ENCODE measurements at places on chromosomes 11 and 22.

- no peak for DNase-seq
Observed at GRCh38 chr22:19419086-19419463, 12.5 kb downstream of the HIRA start.

DNA sequence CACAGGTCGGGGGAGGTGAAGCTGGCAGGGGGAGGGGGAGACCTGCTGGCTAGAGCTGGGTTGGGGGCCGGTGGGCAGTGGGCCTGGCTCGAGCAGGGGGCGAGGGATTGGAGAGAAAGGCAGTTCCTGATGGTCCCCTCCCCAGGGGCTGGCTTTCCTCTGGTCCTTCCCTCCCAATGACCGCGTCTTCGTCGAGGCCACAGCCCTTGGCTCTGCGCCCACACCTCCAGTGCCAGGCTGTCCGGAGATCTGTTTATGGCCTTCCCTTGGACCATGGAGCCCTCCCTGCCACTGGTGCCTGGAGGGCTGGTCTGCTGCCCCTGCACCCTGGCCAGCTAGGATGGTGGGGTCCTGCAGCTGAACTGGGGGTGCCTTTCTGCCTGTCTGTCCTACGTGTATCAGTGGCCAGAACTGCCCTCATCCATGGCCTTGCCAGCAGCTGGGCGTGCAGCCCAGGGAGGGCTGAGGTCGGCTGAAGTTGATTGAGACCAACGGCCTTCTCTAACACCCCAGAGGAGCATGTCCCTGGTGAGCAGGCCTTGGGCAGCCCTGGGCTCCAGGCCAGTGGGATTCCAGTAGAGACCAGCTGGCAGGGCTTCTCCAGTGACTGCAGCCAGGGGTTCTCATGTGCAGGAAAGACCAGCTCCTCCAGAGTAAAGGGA is 12.3 kb downstream of the TANGO2 start:
- DNase-seq, result no peak

GRCh38 chr11:26936109-26936508 is 57.8 kb upstream of the FIBIN start:
- DNase-seq, result no peak

DNA sequence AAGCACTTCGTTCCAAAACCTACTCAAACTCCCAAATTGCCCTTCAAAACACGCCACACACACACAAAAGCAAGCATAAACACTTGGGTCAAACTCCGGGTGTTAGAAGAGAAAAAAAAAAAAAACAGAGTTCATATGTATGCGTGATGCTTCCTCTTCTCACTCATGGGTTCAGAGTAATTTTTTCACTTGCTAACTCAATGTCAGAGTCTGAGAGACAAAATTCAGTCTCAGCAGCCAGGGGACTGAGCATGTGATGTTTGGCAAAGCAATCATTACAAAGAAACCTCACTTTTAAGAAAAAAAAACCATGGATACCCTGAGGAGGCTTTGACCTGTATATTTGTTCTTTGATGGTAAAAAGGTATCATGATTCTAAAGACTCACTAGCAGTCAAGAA is 461.7 kb downstream of the NTM start:
- DNase-seq, result no peak

DNA sequence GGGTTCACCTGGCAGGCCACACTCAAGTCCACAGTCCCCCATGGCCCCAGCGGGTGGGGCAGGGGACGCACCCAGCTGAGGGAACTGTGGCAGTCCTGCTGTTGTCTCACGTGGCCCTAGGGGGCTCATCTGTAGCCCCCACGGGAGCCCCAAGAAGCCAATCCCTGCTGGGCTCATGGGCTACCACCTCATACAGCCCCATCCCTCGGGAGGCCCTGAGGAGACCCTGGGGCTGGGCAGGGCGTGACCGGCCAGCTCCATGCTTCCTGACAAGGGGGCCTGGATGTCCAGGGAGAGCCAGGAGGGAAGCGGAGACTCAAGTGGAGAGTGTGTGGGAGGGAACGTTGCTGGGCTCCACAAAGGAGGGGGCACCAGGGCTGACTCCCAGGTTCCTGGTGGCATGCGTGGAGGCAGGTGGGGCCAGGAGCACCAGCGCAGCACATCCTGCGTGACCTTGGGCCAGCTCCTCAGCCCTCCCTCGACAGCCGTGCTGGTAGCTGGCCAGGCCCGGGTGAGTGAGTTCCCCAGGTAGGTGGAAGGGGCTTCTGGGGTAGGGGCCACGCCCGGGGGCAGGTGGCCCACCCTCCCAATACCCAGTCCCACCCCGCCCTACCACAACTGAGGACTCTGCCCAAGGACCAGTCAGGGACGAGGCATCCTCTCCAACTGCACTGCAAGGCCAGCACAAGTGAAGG is 7.9 kb downstream of the RTN4R start:
- DNase-seq, result no peak

DNA sequence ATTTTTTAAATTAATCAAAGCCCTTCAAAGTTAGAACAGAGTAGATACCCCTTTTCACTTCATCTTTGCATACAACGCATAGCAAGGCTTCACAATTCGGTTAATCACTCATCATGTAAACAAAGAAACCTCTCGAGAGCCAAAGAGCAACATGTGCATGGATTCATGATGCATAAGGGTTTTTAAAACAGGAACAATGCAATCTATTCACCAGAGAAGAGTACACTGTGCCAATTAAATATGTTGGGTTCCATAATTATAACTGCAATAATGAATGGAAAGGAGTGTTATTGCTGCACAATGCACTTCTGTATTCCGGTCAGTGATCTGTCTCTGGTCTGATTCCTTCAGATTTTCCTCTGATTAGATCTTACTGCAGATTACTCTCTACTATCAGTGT is 45.3 kb downstream of the CADM1 start:
- DNase-seq, result no peak

DNA sequence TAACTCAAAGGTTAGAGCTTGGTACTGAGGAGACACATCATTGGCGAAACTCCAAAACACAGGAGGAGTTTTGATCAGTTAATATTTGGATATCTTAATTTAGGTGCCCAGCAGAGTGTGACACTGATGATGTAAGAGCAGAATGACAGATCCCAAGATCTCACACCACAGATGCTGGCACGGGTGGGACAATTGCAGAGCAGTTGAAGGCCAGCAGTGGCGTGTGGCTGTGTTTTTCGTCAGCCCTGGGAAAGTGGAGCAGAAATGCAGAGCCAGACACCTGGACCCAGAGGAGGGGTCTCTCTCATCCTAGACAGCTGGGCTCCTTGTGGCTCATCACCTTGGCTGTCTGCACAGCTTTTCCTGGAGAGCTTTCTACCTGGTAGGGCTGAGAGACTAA is 59.7 kb upstream of the CTTN start:
- DNase-seq, result peak; percentile 9

- peak; percentile 73 for DNase-seq
Observed at GRCh38 chr22:36369922-36370791, 17.6 kb downstream of the MYH9 start.

- peak; percentile 75 for DNase-seq
Observed at GRCh38 chr11:115126515-115127208, 377.6 kb downstream of the CADM1 start.

DNA sequence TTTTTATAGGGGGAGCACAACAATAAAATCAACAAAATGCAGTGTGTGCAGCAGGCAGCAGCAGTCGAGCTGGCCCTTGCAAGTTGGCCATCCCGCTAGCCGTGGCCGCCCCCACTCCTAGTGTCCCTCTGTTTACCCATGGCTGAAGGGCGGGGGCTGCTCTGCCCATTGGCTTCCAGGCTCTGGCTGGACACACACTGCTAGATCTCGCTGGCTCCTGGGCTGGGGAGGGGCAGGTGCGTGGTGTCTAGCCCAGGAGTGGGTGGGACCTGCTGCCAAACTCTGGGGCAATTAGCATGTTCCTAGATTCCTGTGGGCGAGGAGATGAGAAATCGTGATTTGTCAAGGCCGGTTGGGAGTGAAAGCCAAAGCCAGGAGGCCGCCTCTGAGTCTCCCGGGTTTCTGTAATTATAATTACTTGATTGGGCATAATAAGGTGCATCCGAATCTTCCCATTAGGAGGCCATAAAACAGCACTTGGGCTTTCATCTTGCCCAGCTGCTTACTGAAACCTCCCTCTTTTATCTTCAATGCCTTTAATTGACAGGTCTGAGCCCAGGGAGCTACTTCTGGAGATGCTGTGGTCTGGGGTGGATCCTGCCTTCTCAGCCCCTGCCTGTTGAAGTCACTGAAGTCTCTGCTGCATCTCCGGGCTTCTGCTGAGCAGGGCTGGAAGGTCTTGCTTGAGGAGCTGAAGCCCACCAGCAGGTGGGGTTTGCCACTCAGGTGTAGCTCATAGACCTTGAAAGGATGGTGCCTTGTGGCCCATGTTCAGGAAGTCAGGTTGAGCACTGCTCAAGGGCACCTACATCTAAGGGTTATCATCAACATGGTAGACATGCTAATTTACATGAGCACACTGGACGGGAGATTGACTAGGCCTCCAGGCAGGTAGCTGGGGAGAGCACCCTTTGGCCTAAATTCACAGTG is 44.5 kb upstream of the DKK3 start:
- DNase-seq, result no peak

DNA sequence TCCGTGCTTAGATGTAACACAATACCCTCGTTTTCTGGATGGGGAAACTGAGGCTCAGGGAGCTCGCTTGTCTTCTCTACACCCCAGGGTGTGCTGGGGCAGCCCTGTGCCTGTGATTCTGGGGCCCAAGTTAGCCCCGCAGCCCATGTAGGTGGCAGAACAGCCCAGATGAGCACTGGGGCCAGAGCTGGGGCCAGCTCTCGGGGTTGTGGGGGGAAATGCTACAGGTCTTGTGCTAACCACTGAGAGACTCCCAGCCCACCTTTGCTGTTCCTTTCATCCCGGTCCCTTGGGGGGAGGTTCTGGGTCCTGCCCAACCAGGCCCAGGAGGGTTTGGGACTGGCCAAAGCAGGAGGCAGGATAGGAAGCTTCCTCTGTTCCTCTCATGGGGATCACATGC is 13.5 kb downstream of the MYEOV start:
- no peak for DNase-seq

DNA sequence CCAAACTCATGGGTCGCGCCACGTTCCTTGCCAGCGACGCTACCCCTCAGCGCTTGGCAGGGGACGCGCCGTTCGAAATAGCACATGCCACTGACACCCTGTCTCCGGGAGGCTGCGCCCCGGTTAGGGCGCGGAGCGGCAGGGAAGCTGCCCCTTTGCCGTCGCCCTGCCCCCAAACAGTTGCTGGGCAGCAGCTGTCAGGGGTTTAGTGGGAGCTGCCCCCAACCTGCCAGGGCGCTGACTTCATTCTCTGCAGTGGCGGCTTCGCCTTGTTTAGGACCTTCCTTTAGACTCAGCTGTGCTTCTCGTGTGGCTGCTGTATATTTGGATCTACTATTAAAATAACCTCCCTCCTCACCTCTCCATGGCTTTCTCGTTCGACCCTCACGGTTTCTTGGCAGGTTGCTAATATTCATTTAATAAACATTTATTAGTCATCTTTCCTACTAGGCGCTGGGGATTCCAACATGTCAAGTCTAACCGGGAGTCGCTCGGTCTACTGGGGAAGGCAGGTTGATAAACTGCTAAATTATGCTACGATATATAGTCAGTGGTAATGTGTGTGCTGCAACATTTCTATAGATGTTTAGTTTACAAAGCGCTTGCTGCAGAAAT is 782 bp downstream of the TMEM109 start:
- peak; percentile 45 for DNase-seq

DNA sequence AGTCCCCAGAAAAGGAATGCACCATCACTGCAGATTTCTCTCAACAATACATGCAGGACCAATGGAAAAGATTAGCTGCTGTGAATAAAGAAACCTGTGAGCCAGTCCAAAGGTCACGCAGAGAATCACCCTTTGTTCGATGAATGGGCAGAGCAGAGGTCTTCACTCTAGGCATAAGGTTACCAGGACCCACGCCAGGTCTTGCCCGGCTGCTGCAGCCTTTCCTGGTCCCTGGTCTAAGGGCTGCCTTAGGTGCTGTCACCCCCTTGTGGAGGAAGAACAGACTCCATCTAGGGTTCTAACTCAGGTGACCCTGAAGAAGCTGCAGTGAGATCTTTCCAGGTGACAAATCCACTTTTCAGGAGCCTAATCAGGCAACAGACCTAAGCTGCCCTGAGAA is 29.0 kb upstream of the NAP1L4 start:
- peak; percentile 65 for DNase-seq

GRCh38 chr11:67285541-67286498 is 3.3 kb upstream of the ANKRD13D start:
- no peak for DNase-seq

DNA sequence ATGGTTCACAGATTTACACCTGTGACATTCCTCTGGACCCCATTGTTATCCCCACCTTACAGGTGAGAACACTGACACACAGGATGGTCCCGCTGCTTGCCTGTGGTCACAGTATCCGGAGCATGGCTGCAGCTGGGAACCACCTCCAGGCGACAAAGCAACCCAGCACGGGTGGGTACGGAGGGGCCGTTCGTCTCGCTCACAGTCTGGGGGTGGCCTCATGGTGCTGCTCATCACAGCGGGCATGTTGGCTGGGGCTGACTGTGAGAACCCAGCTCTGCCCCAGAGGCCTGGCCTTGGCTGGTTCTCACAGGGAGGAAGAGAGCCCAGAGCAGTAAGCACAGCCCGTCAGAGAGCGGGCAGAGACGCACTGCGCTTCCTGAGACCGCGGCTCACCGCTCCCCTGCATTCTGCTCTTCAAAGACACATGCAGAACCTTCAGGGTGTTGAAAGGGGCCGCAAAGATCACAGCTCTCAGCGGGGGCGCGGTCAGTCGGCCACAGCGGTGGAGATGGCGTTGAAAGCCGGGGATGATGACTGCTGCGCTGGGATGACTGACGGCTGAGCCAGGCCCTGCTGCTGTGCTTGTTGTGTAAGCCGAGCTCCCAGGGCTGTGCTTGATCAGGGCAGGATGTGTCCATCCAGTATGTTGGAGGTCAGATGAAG is 423.0 kb downstream of the BRD1 start:
- DNase-seq, result no peak

DNA sequence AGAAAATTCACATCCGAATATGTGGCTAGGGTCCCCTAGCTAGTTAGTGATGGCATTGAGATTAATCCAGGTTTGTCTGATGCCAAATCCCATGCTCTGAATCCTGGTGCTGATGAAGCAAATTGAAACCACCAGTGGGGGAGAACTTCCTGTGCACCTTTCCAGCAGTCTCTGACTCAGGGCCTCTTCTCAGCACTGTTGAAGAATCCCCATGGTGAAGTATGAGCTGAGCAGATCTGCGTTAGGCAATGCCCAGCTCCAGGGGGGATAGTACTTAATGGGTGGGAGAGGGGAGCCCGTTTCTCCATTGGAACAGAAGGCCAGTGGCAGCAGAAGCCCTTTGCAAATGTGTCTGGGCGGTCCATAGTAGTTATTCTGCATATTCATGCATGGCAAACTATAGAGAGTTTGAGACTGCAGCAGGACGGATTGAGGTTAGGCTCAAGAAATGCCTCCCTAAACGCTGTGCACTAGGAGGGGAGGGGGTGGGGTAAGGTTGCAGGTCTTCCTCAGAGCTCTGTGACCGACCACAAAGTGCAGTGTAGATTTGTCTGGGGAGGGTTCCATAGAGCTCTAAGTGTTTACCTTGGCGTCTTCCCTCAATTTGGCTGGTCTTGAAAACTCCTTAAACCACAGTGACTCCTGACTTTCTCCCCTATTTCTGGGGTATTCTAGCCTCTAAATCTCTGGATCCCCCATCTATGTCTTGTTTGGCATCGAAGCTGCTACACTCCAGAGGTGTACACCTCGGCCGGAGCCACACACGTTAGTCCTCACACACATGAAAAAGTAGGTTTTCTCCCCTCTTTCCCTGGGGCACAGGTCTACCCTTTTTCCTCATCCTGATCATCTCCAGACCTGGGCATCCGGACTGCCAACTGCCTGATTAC is 4.8 kb downstream of the POU2F3 start:
- peak; percentile 66 for DNase-seq

GRCh38 chr22:28410050-28410816 is 269.4 kb downstream of the TTC28 start:
- peak; percentile 52 for DNase-seq

All from kidney tubule cell (primary cell).